ENCODE measurements at places on chromosomes 13 and 19.

DNA sequence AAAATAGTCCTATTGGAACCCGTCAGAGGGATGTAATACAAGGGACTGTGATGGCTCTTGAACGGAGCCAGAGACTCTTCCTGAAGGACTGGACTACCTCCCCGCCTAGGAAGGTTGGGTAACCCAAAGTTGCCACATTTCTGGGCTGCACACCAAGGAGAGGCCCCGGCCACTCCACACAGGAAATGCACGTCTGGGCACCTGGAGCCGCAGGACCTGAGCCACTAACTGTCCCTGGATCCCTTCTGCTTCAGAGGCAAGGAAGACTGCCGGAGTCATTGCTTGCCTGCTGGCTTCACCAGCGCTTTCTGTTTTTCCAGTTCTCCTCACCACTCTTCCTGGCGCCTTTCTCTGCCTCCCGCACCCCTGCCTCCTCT is 1.2 kb upstream of the FLT1 start:
- no peak for DNase-seq

GRCh38 chr19:2574971-2575630 is 99.2 kb downstream of the GADD45B start:
- no peak for DNase-seq

- no peak for DNase-seq
These were observed 111.0 kb downstream of the B3GLCT start for GRCh38 chr13:31310786-31311185.

- DNase-seq: no peak
These were observed 6.9 kb upstream of the OVOL3 start for GRCh38 chr19:36103842-36104552.

GRCh38 chr19:4639531-4640246 is 373 bp downstream of the TNFAIP8L1 start:
- no peak for DNase-seq

- DNase-seq: peak; percentile 68
These were observed 722 bp downstream of the PKN1 start for GRCh38 chr19:14433554-14434501.

DNA sequence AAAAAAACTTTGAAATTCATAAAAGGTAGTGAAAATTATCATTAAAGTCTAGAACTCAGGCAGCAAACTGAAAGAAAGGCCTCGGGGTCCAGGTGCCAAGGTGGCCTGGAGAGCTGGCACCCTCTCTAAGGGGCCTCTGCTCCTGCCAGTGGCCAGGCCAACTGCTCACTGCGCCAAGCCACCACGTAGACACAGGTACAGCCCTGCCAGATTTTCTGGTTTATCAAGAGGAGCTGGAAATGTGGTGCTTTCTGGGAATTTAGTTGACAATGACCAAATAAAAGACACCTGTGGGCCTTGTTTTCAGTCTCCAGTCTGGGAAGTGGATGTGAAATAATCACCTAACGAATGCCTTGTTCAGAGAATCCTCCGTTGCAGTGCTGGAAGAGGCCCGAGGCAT is 22.8 kb downstream of the ZNF574 start:
- no peak for DNase-seq
